Thymus (tissue), 14 donors: ENCODE measurements at places on chromosomes 6 and 20. TPM values are rescaled to one million over a fixed set of nuclear protein-coding genes. Genes with fewer than 3 reads are reported as not detected.

DEFB112 gene
- not detected for polyA plus RNA-seq

PREX1 gene
- 19.8 TPM for polyA plus RNA-seq

TCP11 gene
- 0.30 TPM for polyA plus RNA-seq

PSMA7 gene
- 264 TPM for polyA plus RNA-seq

CALHM5 gene
- 0.62 TPM for polyA plus RNA-seq

COL12A1 gene
- polyA plus RNA-seq: 6.8 TPM

UST gene
- polyA plus RNA-seq: 6.3 TPM

CDH4 gene
- 0.34 TPM for polyA plus RNA-seq

EDN1 gene
- 14.3 TPM for polyA plus RNA-seq

TLDC2 gene
- polyA plus RNA-seq: 0.48 TPM

KCNK16 gene
- 0.07 TPM for polyA plus RNA-seq

CDKN1A gene
- 81.2 TPM for polyA plus RNA-seq

SLC25A27 gene
- polyA plus RNA-seq: 27.0 TPM

SEMG1 gene
- 0.78 TPM for polyA plus RNA-seq

PROKR2 gene
- not detected for polyA plus RNA-seq

HCRTR2 gene
- polyA plus RNA-seq: 0.07 TPM

MEP1A gene
- 0.71 TPM for polyA plus RNA-seq

TNXB gene
- 8.3 TPM for polyA plus RNA-seq

RWDD2A gene
- polyA plus RNA-seq: 4.3 TPM

HS3ST5 gene
- 0.02 TPM for polyA plus RNA-seq

OR2H2 gene
- polyA plus RNA-seq: under 0.01 TPM
